ENCODE measurements at places on chromosomes 4 and X.

- no peak for DNase-seq
Measured at GRCh38 chr4:188297873-188298272, 158.6 kb downstream of the TRIML1 start.

- DNase-seq = no peak
Measured at GRCh38 chr4:107248571-107248970, 212.5 kb upstream of the DKK2 start.

- DNase-seq = no peak
Measured at GRCh38 chrX:149853925-149854324, 27.1 kb upstream of the MAGEA8 start.

GRCh38 chr4:11615601-11616000 lies 186.9 kb upstream of the HS3ST1 start:
- DNase-seq = no peak

- DNase-seq = no peak
Measured at GRCh38 chr4:143554728-143555597, 41.5 kb downstream of the SMARCA5 start.

DNA sequence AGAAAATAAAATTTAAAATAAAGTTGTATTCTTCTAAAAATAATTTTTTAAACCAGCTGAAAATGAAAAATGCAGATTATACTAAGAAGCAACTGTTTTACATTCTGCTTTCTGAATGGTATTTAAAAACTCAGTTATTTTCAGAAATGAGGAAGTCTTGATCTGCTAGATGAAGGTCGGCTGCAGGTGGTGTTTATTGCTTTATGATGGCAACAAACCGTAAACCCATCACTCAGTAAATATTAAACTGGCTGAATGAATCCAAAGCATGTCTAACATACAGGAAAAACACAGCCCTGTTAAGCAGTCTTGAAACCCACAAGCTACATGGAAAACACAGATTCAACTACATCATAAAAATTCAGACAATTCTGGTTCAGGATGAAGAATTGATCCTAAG lies 29.3 kb downstream of the DYNLT3 start:
- DNase-seq = peak; percentile 61

- no peak for DNase-seq
Measured at GRCh38 chrX:39016556-39016955, 215.3 kb downstream of the MID1IP1 start.
